ENCODE measurements at places on chromosomes 3 and 15.

- no peak for DNase-seq
Observed at GRCh38 chr15:27459836-27460235, 488.9 kb downstream of the GABRG3 start.

GRCh38 chr15:63388511-63388910, 6.9 kb upstream of the CA12 start:
- DNase-seq, result no peak

DNA sequence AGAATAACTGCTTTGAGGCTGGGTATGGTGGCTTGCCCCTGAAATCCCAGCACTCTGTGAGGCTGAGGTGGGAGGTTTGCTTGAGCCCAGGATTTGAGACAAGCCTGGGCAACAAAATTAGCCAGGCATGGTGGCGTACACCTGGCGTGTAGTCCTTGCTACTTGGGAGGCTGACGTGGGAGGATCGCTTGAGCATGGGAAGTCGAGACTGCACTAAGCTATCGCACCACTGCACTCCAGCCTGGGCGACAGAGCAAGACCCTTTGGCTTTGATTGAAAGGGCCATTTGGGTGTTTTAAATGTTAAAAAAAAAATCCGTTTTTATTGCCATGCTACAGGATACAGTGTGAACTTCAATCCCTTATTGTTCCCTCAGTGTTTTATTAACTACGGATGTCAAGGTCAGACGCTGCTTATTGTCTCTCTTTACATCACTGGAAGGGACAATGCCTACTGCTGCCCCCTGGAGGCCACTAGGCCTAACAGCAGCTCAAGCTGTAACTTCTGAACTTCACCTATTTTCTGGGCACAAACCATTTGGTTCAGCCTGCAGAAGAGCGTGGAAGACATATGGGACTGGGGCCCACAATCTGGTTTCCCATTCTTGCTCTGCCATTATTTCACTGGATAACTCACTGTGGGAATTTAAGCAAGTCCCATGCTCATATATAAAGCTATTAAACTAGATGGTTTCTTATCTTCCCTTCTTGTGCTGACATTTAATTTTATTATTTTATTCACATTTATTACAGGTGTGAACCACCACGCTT, 15.3 kb upstream of the IREB2 start:
- DNase-seq, result peak; percentile 63

- DNase-seq, result no peak
Observed at GRCh38 chr3:71107926-71108325, 475.6 kb downstream of the FOXP1 start.

DNA sequence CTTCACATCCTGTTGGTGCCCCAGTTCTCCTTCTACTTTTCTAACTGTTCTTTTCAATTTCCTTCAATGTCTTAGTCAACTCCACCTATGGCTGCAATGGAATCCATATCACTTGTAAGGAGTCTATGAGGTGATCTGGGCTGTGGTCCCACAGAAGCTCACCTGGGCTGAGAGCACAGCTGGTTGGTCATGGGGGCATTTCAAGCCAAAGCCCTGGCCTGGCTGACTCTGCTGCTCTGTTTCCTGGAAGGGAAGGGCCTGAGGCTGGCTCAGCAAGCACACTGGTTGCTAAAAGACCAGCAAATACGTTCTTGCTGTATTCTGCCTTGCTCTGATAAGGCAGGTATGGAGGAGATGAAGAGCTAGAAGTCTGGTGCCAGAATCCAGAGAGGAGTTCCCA, 29.0 kb downstream of the AMOTL2 start:
- no peak for DNase-seq

GRCh38 chr3:185796431-185797107, 28.3 kb downstream of the IGF2BP2 start:
- DNase-seq, result no peak

Measured in left kidney (tissue), 8 donors.